Subcutaneous preadipocyte (primary cell): ENCODE measurements at places on chromosomes 11 and 22. TPM values are rescaled to one million over a fixed set of nuclear protein-coding genes. Genes with fewer than 3 reads are reported as not detected.

OR2AG1 gene
- total RNA-seq = under 0.01 TPM in 1 of 2 replicates, not detected in the other

CNTN5 gene
- not detected in 2 replicates for total RNA-seq

RAG2 gene
- total RNA-seq = not detected in 2 replicates

TREH gene
- total RNA-seq = not detected in 2 replicates

CCDC86 gene
- total RNA-seq = 22.0 and 30.5 TPM in 2 replicates

LRRC75B gene
- total RNA-seq = 3.3 and 5.5 TPM in 2 replicates

EHF gene
- total RNA-seq = not detected in 2 replicates

DEPDC7 gene
- total RNA-seq = 2.6 and 3.3 TPM in 2 replicates

SCN4B gene
- not detected in 2 replicates for total RNA-seq

OR51I1 gene
- not detected in 2 replicates for total RNA-seq
